Activated CD4-positive, alpha-beta T cell treated with anti-CD3 and anti-CD28 coated beads for 36 hours (primary cell): ENCODE measurements at places on chromosomes 1 and 21. TPM values are rescaled to one million over a fixed set of nuclear protein-coding genes. Genes with fewer than 3 reads are reported as not detected.
A peak's percentile ranks its signal among the peaks of the same experiment; 100 is the strongest.

MCOLN2 gene
- 32.9 TPM for total RNA-seq

MIGA1 gene
- total RNA-seq, result 7.2 TPM

DESI2 gene
- 26.0 TPM for total RNA-seq

SGIP1 gene
- total RNA-seq, result 0.02 TPM

ATAD3C gene
- total RNA-seq, result 0.39 TPM

ZNF362 gene
- total RNA-seq, result 11.7 TPM

OR2M3 gene
- total RNA-seq, result not detected

KCNA2 gene
- total RNA-seq, result 0.25 TPM

METTL25B gene
- total RNA-seq, result 40.5 TPM

RCC1 gene
- total RNA-seq, result 103 TPM

ERG gene
- 0.07 TPM for total RNA-seq

SLC1A7 gene
- total RNA-seq, result not detected

DNA sequence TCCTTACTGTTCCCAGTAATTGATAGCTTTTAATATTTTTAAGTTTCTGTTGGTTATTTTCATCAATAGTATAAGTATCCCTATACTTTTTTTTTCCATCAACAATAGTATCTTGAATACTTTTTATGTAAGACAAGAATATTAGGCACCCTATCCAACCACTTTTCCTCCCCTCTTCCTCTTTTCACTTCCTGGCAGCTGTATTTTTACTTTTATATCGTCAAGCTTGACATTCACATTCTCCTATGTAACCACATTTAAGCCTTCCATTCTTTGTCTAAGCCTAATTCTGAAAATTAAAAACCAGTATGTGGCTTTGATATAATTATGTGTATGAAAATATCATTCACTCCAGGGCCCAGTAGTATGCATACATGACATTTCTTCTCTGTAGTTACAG is 9.3 kb downstream of the TMEM39B start:
- peaks cover 35% of the 10 kb centered on the region for H3K36me3 ChIP-seq
- H3K27me3 ChIP-seq, result no peaks in the 10 kb centered on the region
- peaks cover 2% of the 10 kb centered on the region for H3K4me1 ChIP-seq
- no peak overlapping the region for H3K27ac ChIP-seq
- no peak overlapping the region for H3K4me3 ChIP-seq

GRCh38 chr1:159171254-159171687 is at the start of gene CADM3:
Gene CADM3, plus strand, starts transcription at chr1:159171615. Its CDS starts 151 bp downstream, at chr1:159171766.
- no peak within 1 kb of the TSS for H3K27ac ChIP-seq
- DNase-seq, result no peak

GRCh38 chr21:34987501-34988072 is 61.5 kb downstream of the RUNX1 start:
- H3K4me3 ChIP-seq, result peak overlapping the region; percentile 61
- no peak for DNase-seq
- H3K4me1 ChIP-seq, result peaks cover 96% of the 10 kb centered on the region
- H3K27ac ChIP-seq, result peak overlapping the region; percentile 89
- H3K36me3 ChIP-seq, result peaks cover 19% of the 10 kb centered on the region

- H3K4me1 ChIP-seq, result peaks cover 69% of the 10 kb centered on the region
- no peak for DNase-seq
- H3K4me3 ChIP-seq, result peak overlapping the region; percentile 81
- H3K36me3 ChIP-seq, result peaks cover 34% of the 10 kb centered on the region
These were observed 2.4 kb downstream of the SLC41A1 start for GRCh38 chr1:205810448-205811157.

DNA sequence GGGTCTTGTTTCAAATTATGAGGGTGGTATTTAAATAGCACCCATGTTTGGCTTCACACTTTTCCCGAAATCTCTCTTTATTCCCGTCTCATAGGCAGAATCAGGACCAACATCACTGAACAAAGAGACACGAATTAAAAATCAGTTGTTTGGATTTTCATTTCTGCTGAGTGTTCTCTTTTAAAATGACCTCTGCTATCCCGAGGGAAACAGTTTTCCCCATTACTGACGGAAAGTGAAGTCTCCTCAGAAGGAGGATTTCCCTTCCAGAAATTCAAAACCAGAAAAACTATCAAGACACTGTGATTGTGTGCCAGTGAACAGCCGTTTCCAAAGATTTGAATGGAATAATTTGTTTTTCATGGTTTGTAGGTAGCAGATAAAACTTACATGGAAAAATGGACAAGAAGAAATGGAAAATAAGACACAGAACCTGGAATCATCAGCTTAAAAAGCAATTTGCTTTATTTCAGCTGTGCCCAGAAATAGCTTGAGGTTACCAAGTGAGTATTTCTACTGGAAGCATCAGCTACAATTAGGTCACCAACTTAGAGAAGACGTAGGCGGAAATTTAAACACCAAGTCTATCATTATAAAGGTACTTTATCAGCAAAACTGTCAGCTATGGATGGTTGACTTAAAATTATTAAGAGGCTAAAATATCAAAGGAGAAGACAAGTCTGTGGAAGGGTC is 68.5 kb downstream of the RUNX1 start:
- H3K27me3 ChIP-seq, result peaks cover under 1% of the 10 kb centered on the region
- DNase-seq, result no peak
- peak overlapping the region; percentile 9 for H3K27ac ChIP-seq
- H3K4me3 ChIP-seq, result no peak overlapping the region

GRCh38 chr1:107297681-107298080 is 156.8 kb downstream of the NTNG1 start:
- no peak overlapping the region for H3K4me3 ChIP-seq
- H3K27me3 ChIP-seq, result peaks cover 4% of the 10 kb centered on the region
- H3K4me1 ChIP-seq, result no peaks in the 10 kb centered on the region
- no peaks in the 10 kb centered on the region for H3K36me3 ChIP-seq
- H3K27ac ChIP-seq, result no peak overlapping the region

DNA sequence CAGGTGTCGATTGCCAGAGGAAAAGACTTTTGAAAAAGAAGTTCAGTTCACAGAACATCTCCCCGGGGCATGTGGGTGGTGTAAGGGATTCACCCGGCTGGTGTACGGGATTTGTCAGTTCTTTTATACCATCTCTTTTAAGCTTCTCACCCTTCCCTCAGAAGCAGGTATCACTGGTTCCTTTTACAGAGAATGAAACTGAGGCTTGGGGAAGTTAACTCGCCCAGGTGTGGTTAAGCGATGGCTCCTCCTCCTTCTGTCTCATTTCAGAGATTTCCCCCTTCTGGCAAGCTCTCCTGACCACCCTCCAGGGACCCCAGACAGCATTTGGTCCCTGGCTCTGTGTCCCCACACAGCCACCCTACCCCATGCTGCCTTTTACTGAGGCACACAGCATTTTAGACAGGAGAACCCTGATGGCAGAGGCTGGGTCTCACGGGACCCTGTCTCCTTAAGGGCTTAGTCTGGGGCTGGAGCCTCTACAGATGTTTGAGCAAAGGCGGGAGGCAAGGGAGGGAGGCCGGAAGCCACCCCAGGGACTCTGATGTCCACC is 2.8 kb upstream of the ECE1 start:
- H3K4me3 ChIP-seq, result peak overlapping the region; percentile 86
- H3K4me1 ChIP-seq, result peaks cover 86% of the 10 kb centered on the region
- no peaks in the 10 kb centered on the region for H3K27me3 ChIP-seq
- peak; percentile 87 for DNase-seq

DNA sequence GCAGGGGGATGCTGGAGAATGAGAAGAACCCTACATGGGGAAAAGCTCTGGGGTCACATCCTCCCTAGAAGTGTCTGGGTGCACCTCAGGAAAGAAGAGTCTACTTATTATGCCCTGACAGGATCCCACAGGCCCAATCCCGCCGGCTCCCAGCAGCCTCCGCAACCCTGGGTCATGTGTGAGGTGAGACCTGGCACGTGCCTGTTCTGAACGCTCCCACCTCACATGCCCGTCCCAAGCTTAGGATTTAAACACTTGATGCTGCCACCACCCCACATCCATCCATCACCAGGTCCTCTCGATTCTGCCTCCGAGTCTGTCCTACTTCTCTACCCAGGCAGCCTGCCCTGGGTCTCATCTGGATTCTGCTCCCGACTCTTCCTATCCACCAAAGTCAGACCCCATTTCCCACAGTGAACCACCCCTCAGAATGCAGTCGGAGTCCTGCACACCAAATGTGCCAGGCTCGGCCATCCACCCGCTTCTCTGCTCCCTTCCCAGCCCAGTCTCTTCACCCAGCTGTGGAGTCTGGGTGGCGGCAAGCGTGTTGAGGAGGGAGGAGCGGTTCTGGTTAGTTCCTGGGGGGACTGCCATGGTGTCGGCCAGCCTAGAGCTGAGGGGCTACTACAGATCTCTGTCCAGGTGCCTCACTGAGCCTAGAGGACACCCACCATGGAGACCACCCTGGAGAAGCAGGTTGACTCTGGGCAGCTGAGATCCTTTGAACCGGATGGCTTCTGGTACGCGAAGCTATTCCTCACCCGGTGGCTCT is 23.9 kb downstream of the SLC2A1 start:
- DNase-seq, result peak; percentile 5
- peaks cover 92% of the 10 kb centered on the region for H3K4me1 ChIP-seq
- no peak overlapping the region for H3K4me3 ChIP-seq
- H3K27me3 ChIP-seq, result no peaks in the 10 kb centered on the region

GRCh38 chr1:47713333-47713953 is 275.6 kb downstream of the FOXD2 start:
- H3K27me3 ChIP-seq, result peaks cover 60% of the 10 kb centered on the region
- H3K27ac ChIP-seq, result no peak overlapping the region
- no peaks in the 10 kb centered on the region for H3K36me3 ChIP-seq
- H3K4me1 ChIP-seq, result peaks cover 3% of the 10 kb centered on the region
- H3K4me3 ChIP-seq, result no peak overlapping the region

DNA sequence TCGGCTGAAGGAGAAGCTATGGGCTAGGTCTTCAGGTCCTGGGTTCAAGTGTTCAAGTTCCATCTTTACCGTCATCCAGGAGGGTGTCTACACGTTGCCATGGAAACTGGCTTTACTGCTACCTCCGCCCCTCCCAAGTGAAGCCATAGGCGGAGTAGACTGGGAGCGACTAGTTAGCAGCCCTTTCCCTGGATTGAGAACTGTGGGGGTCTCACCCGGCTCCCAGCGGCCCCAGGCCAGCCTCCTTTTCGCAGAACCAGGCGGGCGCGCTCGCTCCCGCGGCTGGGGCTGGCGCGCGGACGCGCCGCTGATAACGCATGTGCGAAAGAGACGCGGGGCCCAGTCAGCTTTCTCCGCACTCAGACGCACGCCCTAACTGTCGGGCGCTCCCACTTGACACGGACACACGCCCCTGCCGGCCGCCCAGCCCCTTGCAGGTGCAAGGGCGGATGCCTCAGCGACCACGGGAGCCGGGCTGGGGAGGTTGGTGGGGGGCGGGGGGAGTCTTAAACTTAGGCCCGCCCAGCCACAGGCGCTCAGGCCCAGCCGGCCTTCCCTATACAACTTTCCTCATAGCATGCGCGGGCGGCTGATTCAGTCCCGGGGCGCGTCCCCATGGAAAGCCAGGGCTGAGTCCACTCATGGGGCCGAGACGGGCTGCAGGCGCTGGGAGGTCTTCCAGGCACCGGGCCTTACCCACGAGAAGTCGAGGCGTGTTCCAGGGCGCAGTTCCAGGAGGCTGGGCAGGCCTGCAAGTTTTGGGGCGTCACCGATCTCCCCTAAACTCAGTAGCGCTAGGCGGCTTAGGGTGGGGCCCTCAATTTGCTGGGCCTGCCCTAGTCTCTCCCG is 7.4 kb downstream of the EFNA4 start:
- peaks cover 4% of the 10 kb centered on the region for H3K36me3 ChIP-seq
- H3K4me1 ChIP-seq, result peaks cover 19% of the 10 kb centered on the region
- H3K27ac ChIP-seq, result no peak overlapping the region
- no peaks in the 10 kb centered on the region for H3K27me3 ChIP-seq

DNA sequence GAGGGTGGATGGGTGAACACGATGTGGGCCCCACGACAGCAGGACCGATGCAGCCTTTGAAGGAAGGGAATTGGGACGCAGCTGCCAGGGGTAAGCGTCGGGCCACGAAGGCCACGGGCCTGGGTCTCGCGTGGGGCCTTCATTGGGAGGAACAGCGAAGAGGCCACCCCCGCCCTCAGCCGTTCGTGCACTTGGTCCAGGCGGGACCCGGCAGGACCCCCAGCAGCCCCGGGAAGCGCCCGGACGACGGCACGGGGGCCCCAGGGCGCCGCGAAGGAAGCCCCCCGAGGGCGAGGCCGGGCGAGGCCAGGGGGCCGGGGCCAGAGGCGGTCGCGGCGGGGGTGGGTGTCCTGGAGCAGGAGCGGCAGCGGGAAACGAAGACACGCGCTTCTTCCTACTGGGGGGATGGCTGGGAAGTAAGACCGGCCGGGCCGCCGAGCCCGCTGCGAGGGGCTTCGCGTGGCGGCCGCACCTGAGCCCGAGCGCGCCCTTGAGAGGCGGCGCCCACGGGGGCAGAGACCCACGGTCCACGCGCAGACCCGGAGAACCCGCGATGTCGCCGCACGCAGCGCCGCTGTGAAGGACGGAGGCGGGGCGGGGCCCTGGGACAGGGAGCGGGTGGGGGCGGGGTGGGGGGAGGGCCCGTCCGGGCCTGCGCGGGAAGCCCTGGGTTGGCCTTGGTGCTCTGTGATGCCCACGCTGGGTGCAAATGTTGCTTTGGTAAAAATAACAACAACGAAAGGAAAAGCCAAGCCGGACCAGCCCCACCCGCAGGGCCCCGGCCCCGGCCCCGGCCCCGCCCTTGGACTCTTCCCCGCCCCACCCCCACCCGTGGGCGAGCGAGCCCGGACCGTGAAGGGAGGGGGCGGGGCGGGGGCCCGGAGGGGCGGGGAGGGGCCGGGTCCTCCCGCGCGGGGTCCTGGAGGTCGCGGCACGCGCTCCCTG is 56.0 kb upstream of the ADARB1 start:
- peak overlapping the region; percentile 46 for H3K4me3 ChIP-seq
- peaks cover 6% of the 10 kb centered on the region for H3K4me1 ChIP-seq
- peak; percentile 11 for DNase-seq
- no peak overlapping the region for H3K27ac ChIP-seq
- peaks cover 27% of the 10 kb centered on the region for H3K27me3 ChIP-seq
- no peaks in the 10 kb centered on the region for H3K36me3 ChIP-seq

DNA sequence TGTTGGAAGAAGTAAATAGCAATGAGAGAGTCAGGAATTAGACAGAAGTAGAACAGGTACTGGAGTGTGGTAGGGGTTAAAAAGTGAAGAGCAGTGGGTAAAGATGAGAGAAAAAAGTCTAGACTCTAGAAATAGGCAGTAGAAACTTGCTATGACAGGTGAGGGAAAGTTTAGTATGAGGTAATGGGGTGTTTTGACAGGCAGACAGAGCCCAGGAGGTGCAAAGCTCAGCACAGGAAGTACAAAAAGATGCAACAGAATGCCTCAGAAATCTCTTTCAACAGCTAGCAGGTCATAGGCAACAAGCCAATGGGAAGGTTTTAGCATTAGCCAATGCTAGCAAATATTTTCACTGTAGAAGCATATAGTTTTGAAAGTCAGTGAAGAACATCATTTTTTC is 319.1 kb upstream of the SGIP1 start:
- peaks cover 14% of the 10 kb centered on the region for H3K4me1 ChIP-seq
- H3K4me3 ChIP-seq, result no peak overlapping the region
- H3K36me3 ChIP-seq, result no peaks in the 10 kb centered on the region
- peak overlapping the region; percentile 52 for H3K27ac ChIP-seq
- H3K27me3 ChIP-seq, result no peaks in the 10 kb centered on the region
